ENCODE measurements at places on chromosomes 12 and 14. TPM values are rescaled to one million over a fixed set of nuclear protein-coding genes. Genes with fewer than 3 reads are reported as not detected.

FLRT2 gene
- polyA plus RNA-seq: 266 TPM

CMKLR1 gene
- 4.5 TPM for polyA plus RNA-seq

DNA sequence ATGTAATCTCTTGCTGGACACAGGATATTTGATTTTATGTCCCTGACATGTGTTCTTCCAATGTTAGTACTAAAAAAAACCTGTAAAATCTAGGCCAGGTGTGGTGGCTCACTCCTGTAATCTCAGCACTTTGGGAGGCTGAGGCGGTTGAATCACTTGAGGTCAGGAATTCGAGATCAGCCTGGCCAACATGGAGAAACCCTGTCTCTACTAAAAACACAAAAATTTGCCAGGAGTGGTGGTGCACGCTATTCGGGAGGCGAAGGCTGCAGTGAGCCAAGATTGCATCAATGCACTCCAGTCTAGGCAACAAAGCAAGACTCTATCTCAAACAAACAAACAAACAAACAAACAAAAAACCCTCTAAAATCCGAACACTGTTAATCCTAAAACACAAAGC is 68.0 kb downstream of the FERMT2 start:
- no peak for DNase-seq

NFYB gene
- 129 TPM for polyA plus RNA-seq

DNA sequence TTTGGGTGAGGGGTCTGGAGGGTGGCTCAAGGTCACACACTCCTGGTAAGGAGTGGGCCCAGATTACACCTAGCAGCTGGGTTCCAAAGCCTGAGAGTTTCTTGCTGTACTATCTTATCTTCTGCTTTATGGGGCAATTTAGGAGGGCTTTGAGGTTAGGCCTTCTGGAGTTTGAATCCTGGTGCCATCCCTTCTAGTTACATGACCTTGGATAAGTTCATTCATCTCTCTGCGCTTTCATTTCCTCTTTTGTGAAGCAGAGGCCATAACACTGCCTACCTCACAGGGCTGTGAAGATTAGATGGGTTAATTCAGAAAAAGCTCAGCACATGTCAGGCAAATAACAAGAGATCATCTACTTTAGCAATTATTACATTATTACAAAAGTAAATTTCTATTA is 7.4 kb upstream of the KRT77 start:
- DNase-seq: no peak

CLEC6A gene
- polyA plus RNA-seq: 0.15 TPM

DNA sequence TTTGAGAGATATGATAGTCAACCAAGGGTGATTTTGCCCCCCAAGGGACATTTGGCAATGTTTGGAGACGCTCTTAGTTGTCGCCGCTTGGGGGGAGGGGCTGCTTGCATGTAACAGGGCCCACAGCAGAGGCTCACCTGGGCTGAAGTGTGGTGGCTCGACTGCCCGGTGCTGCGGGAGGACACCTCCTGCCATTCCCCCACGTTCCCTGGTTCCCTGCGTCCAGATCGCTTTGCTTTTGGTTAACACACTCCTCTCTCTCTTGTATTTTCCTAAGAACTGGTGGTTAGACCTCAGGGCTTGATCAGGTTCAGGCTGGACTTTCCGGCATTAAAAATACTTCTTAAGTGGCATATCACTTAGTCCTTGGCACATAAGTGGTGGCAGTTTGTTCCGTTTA is 18.9 kb downstream of the PPP2R5C start:
- DNase-seq: no peak

- DNase-seq: no peak
Observed at GRCh38 chr14:48243900-48244299, 568.5 kb upstream of the MDGA2 start.

DNA sequence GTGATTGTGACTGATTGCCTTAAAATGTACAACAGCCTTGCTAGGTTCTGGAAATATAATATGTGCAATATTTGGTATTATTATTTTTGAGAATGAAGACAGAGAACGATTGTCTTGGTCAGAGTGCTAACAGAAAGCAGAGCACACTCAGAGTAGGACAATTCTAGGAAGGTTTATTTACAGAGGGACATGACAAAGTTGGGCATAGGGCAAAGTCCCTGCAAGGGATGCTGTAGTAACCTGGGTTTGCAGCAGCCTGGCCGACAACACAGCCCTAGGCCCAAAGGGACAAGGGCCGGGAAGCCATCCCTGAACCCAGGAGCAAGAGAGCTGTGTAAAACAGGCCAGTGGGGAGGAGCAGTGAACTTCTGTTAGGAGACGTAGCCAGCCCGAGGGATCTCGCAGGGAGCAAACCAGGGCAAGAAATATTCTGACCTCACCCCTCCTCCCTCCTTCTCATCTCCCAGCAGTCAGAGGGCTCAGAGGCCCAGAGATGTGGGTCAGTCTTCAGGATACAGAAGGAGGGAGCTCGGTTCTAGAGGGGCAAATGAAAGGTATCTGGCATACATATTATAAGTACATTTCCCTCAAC is 51.0 kb upstream of the FERMT2 start:
- DNase-seq: no peak

C1QL4 gene
- polyA plus RNA-seq: 0.99 TPM
